ENCODE measurements at places on chromosomes 3 and 15.

- DNase-seq: no peak
These were observed 26.2 kb downstream of the PIAS1 start for GRCh38 chr15:68080334-68080733.

- DNase-seq: no peak
These were observed at the start of gene GPR27 for GRCh38 chr3:71753701-71754609. Gene GPR27, plus strand, starts transcription at chr3:71753855. Its CDS starts 195 bp downstream, at chr3:71754050.

GRCh38 chr3:125431912-125432790 is 57.0 kb upstream of the ZNF148 start:
- no peak for DNase-seq

DNA sequence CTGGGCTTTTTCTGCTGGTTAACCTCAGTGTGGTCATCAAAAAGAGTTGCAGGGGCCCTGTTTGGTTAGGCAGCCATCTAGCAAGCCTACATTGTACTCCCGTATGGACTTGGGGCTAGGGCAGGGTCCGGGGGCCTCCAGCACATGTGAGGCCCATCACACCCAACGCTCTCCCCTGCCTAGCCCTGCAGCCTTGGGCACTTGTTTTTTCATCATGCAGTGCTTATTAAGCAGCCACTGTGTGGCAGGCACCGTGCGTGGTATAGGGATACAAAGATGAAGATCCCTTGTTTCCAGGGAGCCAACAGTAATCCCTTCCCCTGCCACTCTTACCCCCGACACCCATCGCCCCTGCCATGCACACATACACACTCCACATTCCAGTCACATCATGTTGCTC is 14.2 kb downstream of the MRAS start:
- no peak for DNase-seq

DNA sequence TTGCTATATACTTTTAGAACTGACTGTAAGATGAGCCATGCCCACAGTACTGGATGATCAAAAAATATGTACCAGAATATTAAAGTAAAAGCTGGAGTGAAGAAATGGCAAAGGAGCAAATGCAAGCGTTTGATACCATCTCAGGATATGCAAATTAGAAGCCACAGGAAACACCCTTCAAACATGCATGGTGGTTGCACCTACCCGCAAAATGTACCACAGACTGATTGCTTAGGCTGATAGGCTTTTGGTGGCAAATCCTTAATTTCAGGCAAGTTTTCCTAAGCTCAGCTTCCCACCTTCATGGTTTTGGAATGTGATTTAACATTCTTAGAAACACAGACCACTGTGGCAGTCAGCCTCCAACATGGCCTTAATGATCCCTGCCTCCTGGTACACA is 149.0 kb downstream of the PDZRN3 start:
- DNase-seq: no peak

DNA sequence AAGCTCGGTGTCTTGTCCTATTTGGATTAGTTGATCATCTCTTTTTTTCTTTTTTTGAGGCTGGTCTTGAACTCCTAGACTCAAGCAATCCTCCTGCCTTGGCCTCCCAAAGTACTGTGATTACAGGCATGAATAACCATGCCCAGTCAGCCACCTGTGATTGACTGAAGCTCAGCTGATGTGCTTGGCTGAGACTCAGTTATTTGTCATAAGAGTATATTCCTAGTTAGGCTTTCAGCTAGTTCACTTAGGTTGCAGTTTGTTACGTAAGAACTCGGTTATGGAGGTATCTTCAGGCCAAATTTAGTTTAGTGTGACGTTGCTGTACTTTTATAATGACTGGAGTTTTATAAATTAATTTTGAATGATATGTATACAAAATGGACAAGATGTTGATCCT is 365.0 kb downstream of the SV2B start:
- DNase-seq: no peak

DNA sequence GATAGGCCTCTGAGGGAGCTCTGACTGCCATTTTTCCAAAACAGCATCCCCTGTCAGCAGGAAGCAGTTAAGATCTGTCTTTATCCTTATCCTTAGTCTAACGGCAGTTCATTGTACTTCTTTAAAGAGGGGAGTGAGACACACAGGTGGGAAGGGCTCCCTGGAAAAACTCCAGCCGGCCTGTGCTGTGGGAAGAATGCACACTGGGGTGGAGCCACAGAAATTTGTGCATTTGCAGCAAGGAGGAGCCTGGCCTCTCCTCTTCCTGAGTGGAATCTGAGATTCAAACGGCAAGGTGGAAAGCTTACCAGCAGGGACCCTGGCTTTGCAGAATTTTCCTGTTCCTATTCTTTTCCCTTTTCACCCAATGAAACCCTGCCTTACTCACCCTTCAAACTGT is 1209.4 kb downstream of the ROBO2 start:
- no peak for DNase-seq

DNA sequence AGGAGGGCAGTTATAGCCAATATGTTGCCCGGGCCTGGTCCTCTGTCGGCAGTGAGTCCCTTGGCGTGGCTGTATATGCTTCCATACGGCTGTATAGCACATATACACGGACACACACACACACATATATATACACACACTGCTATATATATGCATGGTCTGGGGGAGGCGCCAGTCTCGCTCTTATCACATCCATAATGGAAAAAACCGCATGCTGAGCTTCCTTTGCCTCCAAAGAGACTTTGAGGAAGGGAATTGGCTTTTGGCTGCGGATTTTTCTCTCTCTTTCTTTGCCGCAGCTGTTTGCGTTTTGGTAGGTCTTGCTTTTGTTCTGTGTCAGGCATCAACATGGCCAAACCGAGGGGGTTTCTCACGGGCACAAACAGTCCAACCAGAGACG is 11.3 kb upstream of the TMEM115 start:
- DNase-seq: no peak

GRCh38 chr3:9934235-9934621 is 594 bp downstream of the CRELD1 start:
- peak; percentile 24 for DNase-seq

DNA sequence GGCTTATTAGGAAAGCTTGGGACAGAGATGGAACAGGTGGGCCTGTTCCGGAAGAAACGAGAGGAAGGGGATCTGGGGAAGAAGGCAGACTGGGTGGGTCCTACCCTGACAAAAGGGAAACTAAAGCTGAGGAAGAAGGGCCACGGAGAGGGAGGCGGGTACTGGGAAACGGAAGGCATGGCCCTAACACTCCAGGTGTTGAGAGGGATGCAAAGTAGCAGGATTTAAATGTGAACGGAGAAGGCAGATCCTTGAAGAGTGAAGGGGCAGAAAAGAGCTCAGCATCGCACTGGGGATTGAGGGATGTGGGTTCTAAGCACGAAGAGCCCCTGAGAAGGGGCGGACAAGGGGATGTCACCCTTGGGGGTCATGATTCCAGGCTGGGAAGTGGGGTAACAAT is 735 bp downstream of the STIMATE start:
- no peak for DNase-seq

DNA sequence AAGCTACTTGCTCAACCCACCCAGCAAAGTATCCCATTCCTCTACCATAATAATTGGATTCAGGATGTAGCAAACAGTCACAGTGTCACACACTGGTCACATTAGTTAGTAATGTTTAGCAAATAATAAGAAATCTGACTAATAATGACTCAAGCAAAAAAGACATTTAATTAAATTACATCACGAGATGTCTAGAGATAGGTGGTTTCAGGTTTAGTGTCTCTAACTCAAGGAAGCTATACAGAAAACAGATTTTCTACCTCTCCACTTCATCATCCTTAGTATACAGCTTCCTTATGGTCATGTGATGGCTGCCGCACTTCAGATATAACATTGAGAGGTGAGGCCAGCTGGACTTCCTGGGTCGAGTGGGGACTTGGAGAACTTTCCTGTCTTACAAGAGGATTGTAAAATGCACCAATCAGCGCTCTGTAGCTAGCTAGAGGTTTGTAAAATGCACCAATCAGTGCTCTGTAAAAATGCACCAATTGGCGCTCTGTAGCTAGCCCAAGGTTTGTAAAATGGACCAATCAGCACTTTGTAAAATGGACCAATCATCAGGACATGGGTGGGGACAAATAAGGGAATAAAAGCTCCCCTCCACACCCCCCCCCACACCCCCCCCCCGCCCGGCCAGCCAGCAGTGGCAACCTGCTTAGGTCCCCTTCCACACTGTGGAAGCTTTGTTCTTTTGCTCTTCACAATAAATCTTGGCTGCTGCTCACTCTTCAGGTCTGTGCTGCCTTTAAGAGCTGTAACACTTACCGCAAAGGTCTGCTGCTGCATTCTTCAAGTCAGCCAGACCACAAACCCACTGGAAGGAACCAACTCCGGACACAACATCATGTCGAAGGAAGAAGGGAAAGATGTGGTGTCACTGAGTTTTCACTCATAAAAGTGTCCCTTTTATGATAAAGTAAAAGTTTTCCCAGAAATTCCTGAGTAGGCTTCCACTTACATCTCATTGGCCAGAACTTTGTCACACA is 24.9 kb upstream of the ARPIN start:
- DNase-seq: no peak

- DNase-seq: no peak
These were observed 169.4 kb downstream of the SHQ1 start for GRCh38 chr3:72678867-72679266.

DNA sequence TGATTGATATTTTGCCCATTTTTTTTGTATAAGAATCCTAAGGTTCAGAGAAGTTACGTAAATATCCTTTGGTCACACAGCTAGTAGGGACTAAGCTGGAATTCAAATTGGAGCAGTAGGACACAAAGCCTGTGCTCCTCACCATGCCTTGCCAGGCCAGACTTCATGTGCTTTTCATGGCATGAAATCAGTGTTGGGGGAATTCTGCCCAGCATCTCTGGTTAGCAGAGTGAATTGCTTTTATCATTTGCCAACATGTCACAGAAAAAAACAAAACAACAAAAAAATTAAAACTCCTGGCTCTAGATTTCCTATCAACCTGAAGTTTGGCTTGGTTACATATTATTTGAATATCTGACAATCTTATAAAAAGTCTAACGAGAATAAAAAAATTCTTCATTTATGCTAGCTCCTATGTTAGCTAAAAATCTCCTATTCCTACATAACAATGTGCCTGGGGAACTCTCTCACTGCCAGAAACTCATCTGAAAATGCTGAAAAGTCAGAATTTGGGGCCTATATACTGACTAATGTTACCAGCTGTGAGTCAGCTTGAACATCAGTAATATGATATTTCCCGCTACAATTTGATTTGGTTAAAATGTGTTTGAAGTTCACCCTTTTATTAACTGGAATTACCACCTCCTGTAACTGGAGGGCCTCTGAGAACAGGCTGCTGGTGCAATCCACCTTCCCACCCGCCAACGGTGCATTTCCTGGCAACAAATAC is 141.7 kb downstream of the TIGIT start:
- no peak for DNase-seq

GRCh38 chr3:9172851-9173321 is 76.6 kb downstream of the SRGAP3 start:
- no peak for DNase-seq

DNA sequence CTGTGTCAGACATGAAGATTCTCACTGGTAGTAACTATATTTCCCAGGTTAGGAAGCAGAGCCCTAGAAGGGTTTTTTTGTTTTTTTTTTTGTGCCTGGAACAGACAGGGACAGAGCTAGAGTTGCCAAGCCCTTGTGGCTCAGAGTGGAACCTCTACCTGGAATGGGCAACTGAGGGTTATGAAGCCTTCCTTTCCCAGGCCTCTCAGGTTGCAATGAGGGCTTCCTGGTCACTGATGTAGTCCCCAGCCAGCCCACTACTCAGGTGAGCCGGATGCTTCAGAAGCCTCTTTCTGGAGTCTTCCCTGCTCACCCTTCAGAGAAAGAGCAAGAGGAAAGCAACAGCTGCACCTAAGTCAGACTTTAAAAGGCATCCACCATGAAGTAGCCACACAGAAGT is 48.8 kb upstream of the MANF start:
- no peak for DNase-seq

GRCh38 chr15:42576040-42576594 is 711 bp downstream of the STARD9 start:
- no peak for DNase-seq

GRCh38 chr3:172918568-172919296 is 168.2 kb downstream of the ECT2 start:
- no peak for DNase-seq

DNA sequence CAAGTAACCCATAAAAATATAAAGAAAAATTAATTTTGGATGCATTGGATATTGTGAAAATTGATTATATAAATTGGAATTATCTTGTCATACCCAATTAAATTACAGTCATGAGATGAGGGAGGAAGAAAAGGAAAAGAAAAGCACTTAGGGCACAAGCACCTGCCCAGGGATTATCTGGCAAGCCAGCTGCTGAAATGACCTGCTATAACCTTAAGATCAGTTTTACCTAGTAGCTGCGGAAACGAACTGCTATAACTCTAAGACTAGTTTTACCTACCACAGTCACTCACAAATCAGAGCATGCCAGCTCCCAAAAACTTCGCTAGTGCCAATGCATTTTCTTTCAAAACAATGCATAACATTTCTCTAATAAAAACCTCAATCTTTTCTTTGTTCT is 26.2 kb downstream of the LRRFIP2 start:
- DNase-seq: no peak

DNA sequence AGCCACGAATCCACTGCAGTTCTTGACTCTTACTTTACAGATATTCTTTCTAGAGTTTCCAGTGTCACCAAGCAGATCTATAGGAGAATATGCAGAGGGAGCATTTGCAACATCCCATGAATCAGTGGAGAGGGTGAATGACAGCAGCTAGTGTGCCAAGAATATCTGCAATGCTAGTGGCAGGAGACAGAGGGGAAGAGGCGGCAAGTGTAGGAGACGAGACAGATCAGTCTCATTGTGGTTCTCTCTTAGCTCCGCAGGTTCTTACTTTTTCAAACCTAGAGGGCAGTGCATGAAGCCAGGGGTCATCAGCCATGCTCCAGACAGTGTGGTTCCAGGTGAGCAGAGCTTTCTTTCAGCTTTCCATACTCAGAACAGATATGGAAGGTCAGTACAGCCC is 744 bp downstream of the ZNF619 start:
- DNase-seq: no peak

DNA sequence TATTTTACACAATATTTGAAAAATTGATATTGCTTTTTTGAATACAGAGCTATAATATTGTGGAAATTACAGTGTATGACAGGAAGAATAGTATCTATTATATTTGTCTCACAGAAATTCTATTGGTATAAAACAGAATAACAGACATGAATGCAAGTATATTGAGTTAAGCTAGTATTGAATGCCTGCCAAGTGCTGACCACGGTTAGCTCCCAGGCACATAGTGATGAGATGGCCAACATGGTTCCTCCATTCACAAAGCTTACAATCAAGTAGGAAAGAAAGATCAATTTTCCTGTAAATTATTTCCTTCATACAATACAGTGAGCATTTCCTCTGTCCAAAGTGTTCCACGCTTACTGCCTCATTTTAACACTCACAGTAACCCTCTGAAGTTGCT is 67.6 kb downstream of the TP63 start:
- DNase-seq: no peak

DNA sequence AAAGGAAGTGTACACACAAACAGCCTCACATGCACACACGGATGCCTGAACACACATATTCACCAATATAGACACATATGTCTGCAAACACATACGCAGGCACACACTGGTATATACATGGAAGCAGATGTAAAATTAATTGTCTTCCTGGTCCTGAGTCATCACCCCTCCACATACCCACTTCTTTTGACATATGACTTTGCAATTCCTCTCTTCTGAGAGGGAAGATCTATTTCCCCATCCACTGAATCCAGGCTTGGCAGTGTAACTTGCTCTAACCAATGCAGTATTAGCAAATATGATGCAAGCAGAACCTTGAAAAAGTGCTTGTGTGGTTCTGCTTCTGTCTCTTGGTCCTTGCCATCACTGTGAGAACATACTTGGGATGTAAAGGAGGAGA is 76.8 kb upstream of the HRH1 start:
- DNase-seq: no peak
